ENCODE measurements at places on chromosomes 5 and 9. TPM values are rescaled to one million over a fixed set of nuclear protein-coding genes. Genes with fewer than 3 reads are reported as not detected.

DNA sequence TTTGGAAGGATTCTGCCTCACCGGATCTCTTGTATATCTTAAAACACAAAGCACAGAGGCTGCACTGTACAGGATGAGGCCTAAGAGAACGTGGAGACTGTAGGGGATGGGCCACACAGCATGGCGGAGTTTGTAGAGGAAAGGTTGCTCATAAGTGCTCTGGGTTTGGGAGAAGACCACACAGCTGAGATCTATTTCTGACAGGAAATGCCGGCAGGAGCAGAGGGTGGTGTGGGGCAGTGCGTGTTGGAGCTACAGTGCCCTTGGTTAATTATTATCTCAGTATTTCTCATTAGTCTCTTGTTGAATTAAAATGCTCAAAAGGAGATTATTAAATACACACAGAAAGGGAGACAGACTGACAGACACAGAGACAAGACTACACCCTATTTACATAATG is 9.6 kb downstream of the PALM2AKAP2 start:
- H3K27ac ChIP-seq = no peak overlapping the region
- peaks cover 33% of the 10 kb centered on the region for H3K27me3 ChIP-seq
- no peak overlapping the region for H3K4me3 ChIP-seq
- no peaks in the 10 kb centered on the region for H3K4me1 ChIP-seq
- peaks cover 2% of the 10 kb centered on the region for H3K36me3 ChIP-seq

GRCh38 chr5:10936081-10936855 is 175.2 kb upstream of the DAP start:
- H3K27ac ChIP-seq = no peak overlapping the region
- H3K27me3 ChIP-seq = peaks cover 12% of the 10 kb centered on the region
- H3K36me3 ChIP-seq = peaks cover 2% of the 10 kb centered on the region
- no peak for DNase-seq
- no peak overlapping the region for H3K4me3 ChIP-seq

The DEPDC1B gene
- 1.4 TPM for total RNA-seq

GRCh38 chr9:107734256-107735013 is 244.9 kb upstream of the KLF4 start:
- peaks cover 9% of the 10 kb centered on the region for H3K27me3 ChIP-seq
- no peak overlapping the region for H3K27ac ChIP-seq
- no peaks in the 10 kb centered on the region for H3K36me3 ChIP-seq

- H3K27ac ChIP-seq = no peak overlapping the region
- peaks cover under 1% of the 10 kb centered on the region for H3K4me1 ChIP-seq
- no peak overlapping the region for H3K4me3 ChIP-seq
- DNase-seq = no peak
- H3K36me3 ChIP-seq = no peaks in the 10 kb centered on the region
Measured at GRCh38 chr5:179387151-179388110, 42.2 kb upstream of the ADAMTS2 start.

The GAS1 gene
- total RNA-seq = 0.42 TPM

- H3K27ac ChIP-seq = no peak overlapping the region
- H3K27me3 ChIP-seq = peaks cover 15% of the 10 kb centered on the region
- H3K36me3 ChIP-seq = no peaks in the 10 kb centered on the region
- no peak for DNase-seq
Measured at GRCh38 chr5:71770381-71770780, 51.3 kb downstream of the CARTPT start.

The PDE8B gene
- total RNA-seq = not detected

Measured in T-helper 17 cell (primary cell).